Posterior cingulate gyrus (tissue), 11 donors: ENCODE measurements at places on chromosomes 5 and 9.
A peak's percentile ranks its signal among the peaks of the same experiment; 100 is the strongest.

GRCh38 chr5:131289738-131290137 lies 25.9 kb downstream of the CDC42SE2 start:
- DNase-seq, result no peak

DNA sequence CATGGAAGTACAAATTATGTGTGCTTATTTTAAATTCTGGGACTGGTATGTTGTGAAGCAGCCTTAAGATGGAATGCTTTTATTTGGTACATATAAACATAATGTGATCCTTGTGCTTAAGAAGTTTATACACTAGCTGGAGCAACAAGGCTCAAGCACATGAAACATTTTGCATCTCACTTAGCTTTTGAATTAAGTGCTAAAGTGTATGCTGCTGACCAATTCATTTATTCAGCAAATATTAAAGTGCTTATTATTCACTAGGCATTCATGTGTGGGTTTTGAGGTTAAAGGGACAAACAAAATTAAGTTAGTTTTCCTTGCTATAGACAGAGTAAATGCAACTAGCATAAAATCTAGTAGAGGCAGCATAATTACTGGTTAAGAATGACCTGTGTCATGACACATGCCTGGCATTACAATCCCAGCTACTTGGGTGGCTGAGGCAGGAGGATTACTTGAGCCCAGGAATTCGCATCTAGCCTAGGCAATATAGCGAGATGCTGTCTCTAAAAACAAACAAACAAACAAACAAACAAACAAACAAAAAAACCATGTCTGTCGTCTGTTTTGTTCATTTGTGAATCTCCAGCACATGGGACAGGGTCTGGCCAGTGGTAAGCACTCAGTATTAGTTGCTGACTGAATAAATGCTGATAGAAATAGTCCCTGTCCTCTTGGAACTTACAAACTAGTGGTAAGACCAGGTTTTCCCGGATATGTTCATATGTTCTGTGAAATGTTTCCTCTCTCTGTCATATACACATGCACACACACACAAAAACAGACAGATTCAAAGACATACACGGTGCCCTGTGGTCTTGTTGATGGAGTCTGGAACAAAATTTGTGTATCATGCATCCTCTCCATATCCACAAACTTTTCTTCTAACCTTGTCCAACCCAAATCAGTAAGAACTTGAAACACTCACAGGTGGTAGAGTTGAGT lies 41.9 kb upstream of the TNFAIP8 start:
- no peak for DNase-seq

GRCh38 chr5:15256485-15256884 lies 243.5 kb upstream of the FBXL7 start:
- no peak for DNase-seq

- no peak for DNase-seq
These were observed 180.9 kb downstream of the CD180 start for GRCh38 chr5:67015541-67016191.

DNA sequence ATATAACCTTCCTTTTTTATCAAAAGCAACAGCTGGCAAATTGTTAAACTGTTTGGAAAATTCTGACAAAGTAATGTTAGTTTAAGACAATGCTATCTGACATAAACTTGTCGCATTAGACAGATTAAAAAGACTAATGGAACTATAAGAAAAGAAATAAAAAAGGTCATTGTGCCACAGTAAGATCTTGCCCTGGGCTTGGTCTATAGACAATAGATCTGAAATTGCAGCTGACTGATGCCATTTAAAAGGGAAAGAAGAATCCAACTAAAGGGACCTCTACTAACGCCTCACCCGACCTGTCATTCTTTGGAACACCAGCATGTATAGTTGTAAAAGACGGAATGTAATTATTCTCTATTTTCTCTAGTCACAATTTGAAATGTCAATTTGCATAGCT lies 644.4 kb upstream of the GRAMD2B start:
- DNase-seq, result no peak

GRCh38 chr5:31530541-31531265 lies 1.2 kb downstream of the DROSHA start:
- DNase-seq, result no peak

GRCh38 chr9:27247756-27248155 lies 49.2 kb downstream of the EQTN start:
- peak; percentile 8 for DNase-seq

- DNase-seq, result no peak
These were observed 48.1 kb downstream of the CFAP90 start for GRCh38 chr5:7802855-7803254.

GRCh38 chr9:136029556-136029955 lies 65.5 kb downstream of the NACC2 start:
- no peak for DNase-seq

DNA sequence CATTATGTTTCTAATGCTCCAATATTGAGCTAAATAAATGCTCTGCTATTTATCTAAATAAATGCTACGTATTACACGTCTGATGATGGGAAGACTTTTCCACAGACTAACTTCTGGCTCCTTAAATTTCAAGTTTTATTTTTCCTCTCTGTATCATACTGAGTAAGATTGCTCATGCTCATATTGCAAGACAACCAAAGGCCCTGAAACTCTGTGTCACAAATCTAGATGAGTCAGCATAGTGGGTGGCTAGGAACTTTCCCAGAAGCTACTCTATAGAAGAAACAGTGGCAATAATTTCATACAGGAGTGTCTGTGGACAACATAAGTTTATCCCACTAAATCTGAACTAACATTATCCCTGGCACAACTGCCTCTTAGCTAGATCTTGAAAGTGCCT lies 53.0 kb upstream of the RFX3 start:
- no peak for DNase-seq

DNA sequence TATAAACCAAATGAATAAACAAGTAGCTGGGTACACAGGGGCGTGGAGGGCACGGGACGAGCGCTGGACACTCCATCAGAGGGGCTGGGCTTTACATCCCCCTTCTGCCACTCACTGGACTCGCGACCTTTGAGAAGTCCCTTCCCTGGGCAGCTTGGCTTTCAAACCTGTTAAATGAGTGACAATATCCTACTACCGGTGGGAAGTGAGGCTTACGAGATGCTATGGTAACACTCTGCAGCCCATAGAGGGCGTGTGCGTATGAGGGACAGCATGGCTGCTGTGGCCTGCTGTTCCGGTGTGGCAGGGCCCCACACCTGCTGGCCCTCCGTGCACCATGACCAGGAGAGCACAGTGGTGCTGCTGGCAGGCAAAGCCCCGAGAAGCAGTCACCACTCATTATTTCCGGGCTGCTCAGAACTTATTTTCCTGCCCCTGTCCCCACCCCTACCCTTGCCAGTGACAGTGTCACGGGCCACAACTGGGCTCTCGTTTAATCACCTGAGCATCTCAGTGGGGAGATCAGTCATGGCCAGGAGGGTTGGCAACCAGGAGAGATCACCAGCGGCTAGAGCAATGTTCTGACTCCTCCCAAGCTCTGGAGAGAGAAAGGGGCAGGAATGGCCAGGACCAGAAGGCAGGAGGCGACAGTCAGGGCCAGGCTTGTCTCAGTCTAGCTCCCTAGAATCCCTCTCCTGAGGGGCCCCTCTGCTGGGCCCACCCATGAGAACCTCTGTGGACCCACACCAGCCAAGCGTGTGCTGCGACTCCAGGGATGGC lies 10.5 kb downstream of the CLTB start:
- no peak for DNase-seq

- DNase-seq, result no peak
These were observed 109.4 kb downstream of the CARTPT start for GRCh38 chr5:71828291-71829040.

GRCh38 chr5:107736638-107737037 lies 65.9 kb upstream of the EFNA5 start:
- no peak for DNase-seq

DNA sequence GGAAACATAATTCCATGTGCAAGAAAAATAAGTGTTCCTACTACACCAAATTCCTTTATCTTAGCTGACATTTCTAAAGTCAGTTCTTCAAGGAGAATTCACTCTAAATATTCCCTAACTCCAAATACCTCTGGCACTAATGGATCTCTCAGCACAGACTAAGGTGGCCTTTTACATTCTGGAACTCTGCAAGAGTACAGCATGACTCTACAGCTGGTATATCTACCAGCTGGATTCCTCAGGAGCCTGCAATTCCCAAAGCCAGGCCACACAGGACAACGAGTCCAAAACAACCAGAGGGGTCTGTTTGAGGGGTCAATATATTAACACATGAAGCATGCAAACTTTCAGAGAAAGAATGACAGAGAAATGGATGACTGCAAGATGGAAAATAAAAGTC lies 27.2 kb downstream of the TMEM245 start:
- no peak for DNase-seq

DNA sequence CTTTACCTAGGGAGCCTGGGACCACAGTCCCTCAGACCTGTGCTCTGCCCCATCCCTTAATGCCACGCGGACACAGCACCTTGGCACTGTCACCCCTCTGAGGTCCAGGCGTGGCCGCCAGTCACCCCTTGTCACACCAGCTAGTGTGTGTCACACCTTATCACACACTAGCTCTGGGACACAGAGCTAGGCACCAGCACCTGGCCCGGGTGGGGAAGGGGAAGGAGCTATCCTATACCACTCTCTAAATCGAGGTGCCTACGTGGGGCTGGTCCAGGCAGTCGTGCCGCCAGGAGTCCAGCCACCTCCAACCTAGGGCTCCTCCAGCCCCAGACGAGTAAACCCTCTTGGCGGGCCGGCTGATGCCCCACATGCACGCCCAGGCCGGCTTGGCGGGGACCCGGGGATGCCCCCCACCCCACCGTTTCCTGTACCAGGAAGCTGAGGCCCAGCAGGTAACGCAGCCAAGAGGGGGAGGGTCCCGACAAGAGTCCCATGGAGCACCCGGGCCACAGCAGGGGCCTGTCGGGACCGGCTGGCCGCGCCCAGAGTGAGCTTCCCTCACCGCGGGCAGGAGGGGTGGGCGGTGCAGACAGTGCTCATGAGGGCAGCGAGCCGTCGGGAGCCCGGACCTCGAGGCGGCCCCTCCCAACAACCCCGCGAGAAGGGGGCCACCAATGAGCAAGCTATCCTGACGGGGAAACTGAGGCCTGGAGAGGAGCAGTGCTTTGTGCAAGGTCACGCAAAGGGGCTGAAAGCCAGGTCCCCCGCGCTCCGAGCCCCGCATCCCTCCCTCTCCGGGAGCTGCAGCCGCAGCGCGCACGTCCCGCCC lies 550 bp downstream of the CORO2A start:
- DNase-seq, result peak; percentile 84

DNA sequence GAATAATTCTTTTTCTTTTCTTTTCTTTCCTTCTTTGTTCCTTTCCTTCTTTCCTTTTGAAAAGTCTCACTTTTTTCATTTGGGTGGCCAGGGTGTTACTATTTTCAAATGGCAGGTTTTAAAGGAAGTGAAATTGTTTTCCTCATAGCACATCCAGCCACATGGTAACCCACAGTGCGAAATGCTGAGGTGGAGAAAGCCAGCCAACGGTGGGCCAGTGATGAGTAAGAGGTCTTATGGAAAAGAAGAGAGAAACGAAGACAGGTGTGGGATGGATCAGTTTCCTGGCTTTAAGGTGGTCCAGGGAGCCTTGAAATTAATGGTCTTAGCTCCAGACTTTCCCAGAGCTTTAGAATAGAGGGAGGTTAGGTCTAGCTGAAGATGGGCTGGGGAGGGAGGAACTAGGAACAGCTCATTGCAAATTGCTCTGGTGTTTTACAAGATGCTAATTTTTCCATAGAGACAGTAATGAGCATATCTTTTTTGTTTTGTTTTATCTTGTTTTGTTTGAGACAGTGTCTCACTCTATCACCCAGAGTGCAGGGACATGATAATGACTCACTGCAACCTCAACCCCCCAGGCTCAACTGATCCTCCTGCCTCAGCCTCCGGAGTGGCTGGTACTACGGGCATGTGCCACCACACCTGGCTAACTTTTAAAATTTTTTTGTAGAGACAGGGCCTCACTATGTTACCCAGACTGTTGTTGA lies 17.8 kb downstream of the ITK start:
- no peak for DNase-seq

DNA sequence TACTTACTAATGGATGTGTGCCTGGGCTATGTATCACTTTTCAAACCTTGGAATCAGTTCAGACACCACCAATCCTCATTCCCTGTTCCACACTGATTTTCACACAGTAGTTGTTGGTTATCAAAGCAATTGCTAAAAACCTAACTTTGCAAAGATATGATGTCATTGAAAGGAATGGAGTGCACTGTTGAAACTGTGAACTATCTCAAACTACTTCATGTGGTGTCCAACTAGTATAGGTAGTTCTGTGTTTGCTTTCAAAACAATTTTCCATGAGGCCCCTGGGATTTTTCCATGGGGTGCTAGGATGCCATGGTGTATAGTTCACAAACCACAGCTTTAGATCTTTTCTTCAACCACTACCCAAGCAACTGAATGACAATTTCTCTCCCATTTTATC lies 17.8 kb downstream of the INIP start:
- no peak for DNase-seq

DNA sequence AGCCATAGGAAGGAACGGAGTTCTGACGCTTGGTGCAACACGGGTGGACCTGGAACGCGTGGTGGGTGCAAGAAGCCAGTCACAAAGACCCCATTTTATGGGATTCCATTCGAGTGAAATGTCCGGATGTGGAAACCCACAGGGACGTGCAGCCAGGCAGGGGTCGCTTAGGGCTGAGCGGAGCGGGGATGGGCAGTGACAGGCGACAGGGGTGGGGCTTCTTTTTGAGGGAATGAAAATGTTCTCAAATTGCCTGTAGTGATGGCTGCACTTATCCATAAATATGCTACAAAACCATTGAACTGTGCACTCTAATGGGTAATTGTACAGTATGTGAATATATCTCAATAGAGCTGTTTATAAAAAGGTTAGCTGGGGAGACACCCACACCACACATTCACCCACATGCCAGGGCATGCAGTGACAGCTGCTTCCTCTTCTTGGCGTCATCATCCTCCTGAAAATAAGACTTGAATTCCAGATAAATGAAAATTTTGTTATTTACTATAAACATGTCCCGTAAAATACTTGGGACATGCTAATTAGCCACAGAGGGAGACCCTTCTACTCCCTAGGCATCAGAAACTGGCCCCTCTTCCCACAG lies 71.3 kb upstream of the OLFM1 start:
- no peak for DNase-seq

DNA sequence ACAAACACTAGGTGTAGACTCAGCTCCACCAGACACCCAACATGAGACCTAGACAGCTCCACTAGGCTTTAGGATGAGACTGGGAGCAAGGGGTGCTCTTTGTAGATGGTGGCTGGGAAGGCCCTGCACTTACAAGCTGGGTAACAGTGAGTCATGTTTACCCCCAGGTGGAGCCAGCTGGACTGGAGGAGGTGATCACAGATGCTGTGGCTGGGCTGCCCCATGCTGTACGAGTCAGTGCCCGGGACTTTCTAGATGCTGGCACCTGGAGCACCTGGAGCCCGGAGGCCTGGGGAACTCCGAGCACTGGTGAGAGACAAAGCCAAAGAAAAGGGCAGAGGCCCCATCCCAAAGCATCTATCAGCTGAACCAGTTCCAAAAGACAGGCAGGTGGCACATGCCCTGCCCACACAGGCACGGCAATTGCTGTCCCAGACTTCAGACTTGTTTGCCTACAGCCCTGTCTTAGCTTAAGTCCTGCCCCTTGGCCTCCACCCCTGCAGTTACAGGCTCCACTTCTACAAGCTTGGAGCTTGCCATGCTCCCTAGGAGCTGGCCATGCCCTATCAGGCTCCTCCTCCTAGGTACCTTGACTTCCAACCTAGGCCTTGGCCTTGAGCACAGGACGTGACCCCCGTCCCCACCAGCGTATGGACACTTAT lies 2.7 kb downstream of the CCL27 start:
- no peak for DNase-seq

- no peak for DNase-seq
These were observed 42.7 kb downstream of the SH3PXD2B start for GRCh38 chr5:172411484-172412072.
